Kidney (tissue), 22 donors: ENCODE measurements at places on chromosomes 7 and 10.
A peak's percentile ranks its signal among the peaks of the same experiment; 100 is the strongest.

DNA sequence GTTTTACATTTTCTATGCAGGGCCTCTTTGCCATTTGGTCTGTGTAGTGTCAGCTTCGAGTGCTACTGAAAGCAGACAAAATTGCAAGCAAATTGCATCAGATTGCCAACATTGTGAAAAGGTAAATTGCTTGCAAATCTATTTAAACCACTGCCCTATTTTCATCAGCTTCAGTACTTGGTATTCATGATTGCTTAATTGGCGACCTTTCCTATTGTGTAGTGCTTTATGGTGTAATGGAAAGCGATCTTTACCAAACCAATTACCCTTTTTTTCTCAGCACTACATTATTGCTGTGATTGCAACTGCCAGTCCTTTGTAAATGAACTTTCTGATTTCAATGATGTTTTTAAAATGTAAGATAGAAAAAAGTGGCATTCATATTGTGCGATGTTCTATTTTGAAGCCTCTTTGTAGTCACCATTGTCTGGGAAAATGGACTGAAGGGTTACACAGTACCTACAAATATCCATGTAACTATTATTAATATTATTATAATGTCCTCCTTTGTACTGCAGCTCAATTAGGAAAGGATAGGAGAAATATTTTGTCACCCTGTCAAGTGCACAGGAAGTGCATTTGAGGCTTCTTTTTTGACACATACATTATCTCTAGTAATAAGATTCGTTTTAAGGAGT lies 177.7 kb upstream of the SP8 start:
- DNase-seq, result no peak
- no peaks in the 10 kb centered on the region for H3K4me1 ChIP-seq
- no peaks in the 10 kb centered on the region for H3K27me3 ChIP-seq
- no peak overlapping the region for H3K27ac ChIP-seq
- no peaks in the 10 kb centered on the region for H3K36me3 ChIP-seq

- H3K4me1 ChIP-seq, result no peaks in the 10 kb centered on the region
- H3K36me3 ChIP-seq, result no peaks in the 10 kb centered on the region
- H3K4me3 ChIP-seq, result no peak overlapping the region
- H3K27ac ChIP-seq, result no peak overlapping the region
- no peak for DNase-seq
Measured at GRCh38 chr7:93327006-93327633, 95.0 kb downstream of the VPS50 start.

- no peak for DNase-seq
- H3K4me1 ChIP-seq, result no peaks in the 10 kb centered on the region
- no peaks in the 10 kb centered on the region for H3K36me3 ChIP-seq
- H3K4me3 ChIP-seq, result no peak overlapping the region
- no peaks in the 10 kb centered on the region for H3K27me3 ChIP-seq
Measured at GRCh38 chr7:145645135-145645515, 471.5 kb upstream of the CNTNAP2 start.

GRCh38 chr10:85926986-85927385 lies 439.6 kb downstream of the GRID1 start:
- no peaks in the 10 kb centered on the region for H3K27me3 ChIP-seq
- DNase-seq, result peak; percentile 4
- no peak overlapping the region for H3K27ac ChIP-seq
- no peaks in the 10 kb centered on the region for H3K36me3 ChIP-seq

DNA sequence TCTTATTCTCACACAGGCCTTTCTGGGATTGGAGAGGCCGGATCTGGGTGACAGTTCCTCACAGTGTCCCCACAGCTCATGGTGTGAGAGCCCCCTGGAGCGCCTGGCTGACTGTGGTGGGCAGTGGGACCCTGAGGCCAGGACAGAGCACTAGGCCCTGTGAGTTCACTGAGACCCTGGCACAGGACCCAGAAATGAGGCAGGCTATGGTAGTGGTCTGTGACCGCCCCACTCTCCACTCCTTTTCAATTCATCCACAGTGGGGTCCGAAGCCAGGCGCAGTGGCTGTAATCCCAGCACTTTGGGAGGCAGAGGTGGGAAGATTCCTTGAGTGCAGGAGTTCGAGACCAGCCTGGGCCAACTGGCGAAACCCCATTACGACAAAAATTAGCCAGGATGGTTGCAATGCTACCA lies 95.9 kb upstream of the TNRC18 start:
- no peak for DNase-seq
- no peaks in the 10 kb centered on the region for H3K27me3 ChIP-seq
- no peak overlapping the region for H3K4me3 ChIP-seq
- no peak overlapping the region for H3K27ac ChIP-seq
- H3K36me3 ChIP-seq, result no peaks in the 10 kb centered on the region

DNA sequence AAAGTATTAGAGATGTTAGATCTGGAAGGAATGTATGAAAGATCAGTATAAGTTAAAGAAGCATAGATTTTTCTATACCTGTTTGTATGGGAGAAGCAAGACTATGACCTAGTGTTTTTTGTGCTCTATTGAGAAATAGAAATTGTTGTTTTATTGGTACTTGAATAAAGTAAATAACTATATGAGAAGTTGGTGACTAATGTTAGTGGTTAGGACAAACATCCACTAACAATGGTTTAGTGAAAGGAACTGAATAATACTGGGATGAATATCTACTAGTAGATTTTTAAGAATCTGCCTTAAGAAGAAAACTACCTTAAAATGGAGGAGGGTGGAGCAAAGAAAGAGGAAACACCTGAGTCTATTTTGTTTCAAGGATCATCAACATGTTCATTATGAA lies 521.1 kb upstream of the POT1 start:
- H3K27ac ChIP-seq, result no peak overlapping the region
- no peak overlapping the region for H3K4me3 ChIP-seq
- H3K36me3 ChIP-seq, result no peaks in the 10 kb centered on the region
- no peak for DNase-seq
